Frontal cortex (tissue), 4 donors: ENCODE measurements at places on chromosomes 7 and 10. TPM values are rescaled to one million over a fixed set of nuclear protein-coding genes. Genes with fewer than 3 reads are reported as not detected.

Gene VIPR2
- total RNA-seq = 0.41 TPM

Gene CXCL12
- 13.9 TPM for total RNA-seq

Gene AKR1C3
- 2.4 TPM for total RNA-seq

Gene ZWINT
- total RNA-seq = 5.7 TPM
